A549 treated with dexamethasone at 1 μM for 4 hours (cell line): ENCODE measurements at places on chromosomes 2 and 18. TPM values are rescaled to one million over a fixed set of nuclear protein-coding genes. Genes with fewer than 3 reads are reported as not detected.

Gene KLHL30
- total RNA-seq: 0.15 to 0.27 TPM (median 0.21 TPM) in 5 replicates

Gene CABYR
- 14.7 to 22.0 TPM (median 16.2 TPM) in 5 replicates for total RNA-seq

Gene CYS1
- 0.98 to 1.9 TPM (median 1.5 TPM) in 5 replicates for total RNA-seq

Gene FEZ2
- total RNA-seq: 38.5 to 50.1 TPM (median 41.9 TPM) in 5 replicates

Gene PTH2R
- not detected in 5 replicates for total RNA-seq
